SIG-M5 (cell line): ENCODE measurements at places on chromosomes 3 and 15.
A peak's percentile ranks its signal among the peaks of the same experiment; 100 is the strongest.

DNA sequence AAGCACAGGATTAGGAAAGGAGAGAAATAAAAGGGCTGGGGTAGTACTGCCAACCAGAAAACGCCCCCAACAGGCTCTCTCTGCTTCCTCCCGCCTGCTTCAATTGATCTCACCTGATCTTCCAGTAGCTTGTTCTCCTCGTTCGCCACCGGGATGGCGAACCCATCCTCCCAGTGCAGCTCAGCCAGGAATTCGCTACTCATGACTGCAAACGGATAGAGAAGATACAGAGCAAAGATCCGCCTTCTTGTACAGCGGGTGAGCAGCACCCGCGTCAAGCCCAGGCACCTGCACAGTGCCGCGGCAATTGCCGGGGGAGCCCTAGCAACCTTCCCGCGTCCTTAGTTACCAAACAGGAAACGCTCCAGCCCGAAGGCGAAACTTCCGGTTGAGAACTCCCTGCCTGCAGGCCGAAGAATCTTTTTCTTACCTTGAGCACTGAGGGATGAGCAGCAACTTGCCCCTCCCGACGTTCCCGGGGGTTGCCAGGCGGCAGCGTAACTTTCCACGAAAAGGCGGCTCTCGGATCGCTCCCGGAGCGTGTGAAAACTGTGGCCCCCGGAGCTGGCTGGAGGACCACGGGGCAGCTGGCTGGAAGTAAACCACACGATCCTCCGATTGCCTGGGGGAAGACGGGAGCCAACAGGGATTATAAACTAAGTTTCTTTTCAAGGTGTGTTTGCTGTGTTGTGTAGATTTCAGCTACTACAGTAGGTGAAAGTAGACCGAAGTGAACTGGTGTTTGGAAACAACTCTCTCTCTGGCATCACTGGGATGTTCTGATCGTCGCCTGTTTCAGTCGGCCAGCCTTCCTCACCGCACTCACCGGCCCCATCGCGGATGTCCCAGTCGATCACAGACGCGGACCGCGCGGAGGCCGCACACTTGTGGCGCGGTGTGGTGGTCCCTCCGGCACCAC is at the start of gene CCDC39:
Gene CCDC39, minus strand, starts transcription at position 312 of the 919 bp plus-strand sequence. Its CDS starts 109 bp downstream, at position 203.
- DNase-seq, result no peak

DNA sequence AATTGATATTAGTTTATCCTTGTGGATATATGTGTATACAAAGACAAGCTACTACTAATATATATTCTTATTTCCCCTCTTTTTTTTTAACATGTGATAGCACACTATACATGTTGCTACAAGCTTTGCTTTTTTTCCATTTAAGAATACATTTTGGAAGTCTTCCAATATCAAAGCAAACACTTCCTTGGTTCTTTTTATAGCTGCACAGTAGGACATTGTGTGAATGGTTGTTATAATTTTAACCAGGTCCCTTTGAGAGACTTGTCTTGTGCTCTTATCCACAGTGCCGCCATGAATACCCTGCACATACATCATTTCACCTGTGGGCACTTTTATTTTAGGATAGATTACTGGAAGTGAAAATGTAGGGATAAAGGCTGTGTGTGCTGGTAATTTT is 88.7 kb downstream of the CACNA2D3 start:
- no peak for DNase-seq

DNA sequence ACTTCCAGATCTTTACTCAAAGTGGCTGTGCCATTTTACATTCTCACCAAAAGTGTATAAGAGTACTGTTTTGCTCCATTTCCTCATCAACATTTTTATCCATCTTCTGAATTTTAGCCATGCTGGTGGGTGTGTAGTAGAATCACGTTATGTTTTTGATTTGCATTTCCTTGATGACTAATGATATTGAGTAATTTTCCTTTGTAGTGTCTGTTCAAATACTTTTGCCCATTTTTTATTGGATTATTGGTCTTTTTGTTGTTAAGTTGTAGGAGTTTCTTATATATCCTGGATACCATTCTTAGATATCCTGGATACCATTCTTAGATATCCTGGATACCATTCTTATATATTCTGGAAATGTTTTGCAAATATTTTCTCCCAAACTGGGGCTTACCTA is 344.9 kb downstream of the LRRC3B start:
- DNase-seq, result no peak

DNA sequence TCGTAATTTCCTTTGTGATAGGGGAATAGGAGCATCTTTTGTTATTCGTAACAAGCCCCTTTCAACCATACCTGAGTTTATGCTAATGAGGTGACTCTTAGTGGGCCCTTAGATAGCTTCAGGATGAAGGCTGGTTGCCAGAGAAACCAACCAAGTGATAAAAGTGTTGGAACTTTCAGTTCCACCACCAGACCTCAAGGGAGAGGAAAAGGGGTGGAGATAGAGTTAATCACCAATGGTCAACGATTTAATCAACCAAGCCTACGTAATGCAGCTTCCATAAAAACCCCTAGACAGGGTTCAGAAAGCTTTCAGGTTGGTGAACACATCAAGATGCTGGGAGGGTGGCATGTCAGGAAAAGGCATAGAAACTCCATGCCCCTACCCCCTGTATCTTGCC is 33.0 kb downstream of the HERC1 start:
- no peak for DNase-seq

DNA sequence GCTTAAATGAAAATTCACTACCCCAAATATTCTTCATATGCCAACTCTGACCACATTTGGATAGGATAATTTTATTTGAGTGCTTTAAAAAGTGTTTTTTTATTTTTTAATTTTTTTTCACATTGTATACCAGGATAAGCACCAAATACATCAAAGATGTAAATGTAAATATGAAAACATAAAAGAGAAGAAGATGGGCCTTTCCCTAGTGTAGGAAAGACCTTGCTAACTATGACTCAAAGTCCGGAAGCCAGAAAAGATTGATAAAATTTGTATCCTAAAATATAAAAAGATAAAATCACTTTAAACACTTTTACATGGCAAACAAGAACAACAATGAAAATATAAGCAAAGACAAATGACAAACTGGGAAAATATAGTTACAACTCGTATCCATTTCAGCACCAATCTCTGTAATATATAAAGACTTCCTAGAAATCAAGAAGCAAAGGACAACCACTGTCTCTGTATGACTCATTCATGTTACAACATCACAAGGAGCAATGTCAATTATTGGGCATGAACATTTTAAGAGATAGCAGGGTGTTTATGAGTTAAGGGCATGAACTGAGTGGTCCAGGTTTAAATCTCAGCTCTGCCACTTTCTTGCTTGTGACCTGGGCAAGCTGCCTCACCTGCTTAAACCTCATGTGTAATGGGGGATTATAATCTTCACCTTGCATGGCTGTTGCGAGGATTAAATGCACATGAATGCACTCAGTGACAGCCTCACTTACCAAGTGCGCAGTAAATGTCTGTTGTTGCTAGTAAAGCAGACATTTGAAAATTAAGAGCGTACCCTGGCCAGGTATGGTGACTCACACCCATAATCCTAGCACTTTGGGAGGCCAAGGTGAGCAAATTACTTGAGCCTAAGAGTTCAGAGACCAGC is 25.3 kb upstream of the ARHGEF3 start:
- peak; percentile 8 for DNase-seq

GRCh38 chr3:58528629-58529028 is 8.4 kb downstream of the ACOX2 start:
- no peak for DNase-seq
